ENCODE measurements at places on chromosomes 2 and 18.

GRCh38 chr2:63023444-63023843 is 27.2 kb upstream of the OTX1 start:
- no peak for DNase-seq

- no peak for DNase-seq
These were observed 83.1 kb downstream of the KCTD18 start for GRCh38 chr2:200426754-200427153.

DNA sequence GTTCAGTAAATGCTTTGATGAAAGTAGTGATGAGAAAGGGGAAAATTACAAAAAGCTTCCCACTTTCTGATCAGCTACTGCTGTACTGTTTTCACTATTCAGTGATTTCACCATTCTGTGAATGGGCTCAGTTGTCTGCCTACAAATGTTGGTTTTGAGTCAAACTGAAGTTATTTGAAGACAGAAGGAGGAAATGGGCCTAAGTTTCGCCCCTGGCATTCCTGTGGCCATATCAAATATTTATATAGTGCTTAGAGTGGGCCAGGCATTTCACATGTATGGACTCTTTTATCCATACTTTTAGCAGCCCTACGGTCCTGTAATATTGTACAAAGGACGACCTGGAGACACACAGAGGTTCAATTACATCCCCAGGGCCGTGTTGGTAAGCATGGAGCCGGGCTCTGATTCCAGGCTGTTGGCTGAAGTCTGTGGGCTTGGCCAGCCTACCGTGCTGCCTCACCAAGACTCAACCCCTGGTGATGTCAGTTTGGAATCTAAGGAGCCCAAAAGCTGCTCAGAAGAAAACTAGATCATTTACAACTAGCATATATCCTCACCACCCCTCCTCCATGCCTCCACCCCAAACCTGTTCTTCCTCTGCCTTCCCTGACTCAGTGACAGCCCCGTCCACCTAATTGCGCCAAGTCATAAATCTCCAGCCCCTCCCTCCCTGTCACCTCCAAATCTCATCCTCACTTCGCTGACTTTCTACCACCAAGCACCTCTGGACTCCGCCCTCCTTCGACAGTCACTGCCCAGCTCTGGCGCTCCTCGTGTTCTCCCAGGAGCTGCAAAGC is 10.1 kb upstream of the GRHL1 start:
- no peak for DNase-seq

GRCh38 chr18:3114026-3114425 is 101.1 kb upstream of the LPIN2 start:
- no peak for DNase-seq

DNA sequence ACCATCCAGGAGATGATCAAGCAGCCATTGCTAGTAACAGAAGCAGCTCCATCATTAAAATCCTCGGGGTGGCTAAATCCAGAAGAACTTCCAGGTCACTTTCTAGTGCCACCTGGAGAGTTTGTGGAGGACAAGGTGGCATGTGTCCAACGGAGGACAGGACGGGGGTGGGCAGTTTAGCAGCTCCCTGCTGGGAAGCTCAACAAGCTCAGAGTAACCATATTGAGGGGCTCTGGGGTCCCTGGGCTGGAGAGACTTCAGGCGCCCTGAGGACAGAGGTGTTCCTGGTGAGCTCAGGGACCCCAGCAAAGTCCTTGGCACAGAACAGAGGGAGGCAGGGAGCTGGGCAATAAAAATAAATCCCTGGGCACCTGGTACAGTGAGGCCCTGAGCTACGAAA is 140.0 kb upstream of the FHL2 start:
- DNase-seq: no peak

GRCh38 chr2:224861266-224861665 is 145.1 kb upstream of the CCDC195 start:
- DNase-seq: no peak

DNA sequence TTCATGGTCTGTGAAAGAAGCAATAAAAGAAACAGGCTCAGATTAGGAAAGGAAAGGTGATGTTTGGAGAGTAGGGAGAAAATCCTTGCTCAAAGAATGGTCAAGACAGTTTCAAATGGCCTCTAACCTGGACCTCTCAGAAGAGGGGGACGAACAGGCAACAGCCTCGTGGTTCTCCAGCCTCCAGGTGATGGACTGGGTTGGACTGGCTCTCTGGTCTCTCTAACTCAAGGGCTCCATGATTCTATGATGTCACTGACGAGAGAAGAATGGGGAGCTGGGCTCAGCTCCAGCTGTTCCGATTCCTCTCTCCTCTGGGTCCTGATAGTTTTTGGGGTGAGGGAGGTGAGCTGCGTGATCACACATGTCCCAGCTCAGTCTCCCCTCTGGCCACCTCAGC is at the start of gene C2orf74:
TSS of gene C2orf74 (plus strand) at position 301 of the 400 bp plus-strand sequence. CDS start 327 bp downstream, outside the sequence.
- no peak for DNase-seq

DNA sequence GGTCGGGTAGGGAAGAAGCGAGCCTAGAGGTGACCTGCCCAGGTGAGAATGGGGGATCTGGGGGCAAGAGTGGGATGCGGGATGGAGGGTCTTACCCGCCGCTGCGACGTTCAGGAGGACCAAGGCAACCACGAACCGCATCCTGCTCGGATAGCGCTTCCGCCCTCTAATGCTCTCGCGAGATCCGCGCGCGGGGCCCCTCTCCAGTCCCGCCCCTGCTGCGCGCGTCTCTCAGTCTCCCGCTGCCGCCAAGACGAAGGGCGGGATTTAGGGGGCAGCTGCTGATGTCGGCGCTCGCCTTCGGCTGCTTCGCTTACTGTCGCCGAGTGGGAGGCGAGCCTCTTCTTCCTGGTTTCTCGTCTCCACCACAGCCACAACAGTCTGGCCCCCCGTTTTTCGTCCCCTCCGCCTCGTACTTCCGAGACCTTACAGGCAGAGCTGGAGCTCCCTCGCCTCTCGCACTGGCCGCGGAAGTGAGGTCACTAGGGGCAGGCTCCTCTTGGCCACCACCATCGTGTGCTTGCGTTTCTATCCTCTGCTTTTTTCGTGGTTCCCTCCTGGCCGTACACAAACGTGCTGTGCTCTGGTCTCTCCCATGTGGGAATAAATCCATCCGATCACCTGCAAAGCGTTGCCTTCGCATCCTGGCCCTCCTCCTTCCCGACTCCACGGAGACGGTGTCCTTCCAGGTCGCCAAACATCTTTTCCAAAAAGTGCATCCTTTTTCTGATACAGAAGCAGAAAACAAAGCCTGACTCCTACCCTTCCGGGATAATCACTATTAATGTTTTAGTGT is at the start of gene TGOLN2:
TSS of gene TGOLN2 (minus strand) at position 168 of the 796 bp plus-strand sequence. CDS start at position 141, 27 bp downstream.
- DNase-seq: peak; percentile 93

GRCh38 chr2:237294460-237294859 is 119.5 kb downstream of the COL6A3 start:
- DNase-seq: no peak

DNA sequence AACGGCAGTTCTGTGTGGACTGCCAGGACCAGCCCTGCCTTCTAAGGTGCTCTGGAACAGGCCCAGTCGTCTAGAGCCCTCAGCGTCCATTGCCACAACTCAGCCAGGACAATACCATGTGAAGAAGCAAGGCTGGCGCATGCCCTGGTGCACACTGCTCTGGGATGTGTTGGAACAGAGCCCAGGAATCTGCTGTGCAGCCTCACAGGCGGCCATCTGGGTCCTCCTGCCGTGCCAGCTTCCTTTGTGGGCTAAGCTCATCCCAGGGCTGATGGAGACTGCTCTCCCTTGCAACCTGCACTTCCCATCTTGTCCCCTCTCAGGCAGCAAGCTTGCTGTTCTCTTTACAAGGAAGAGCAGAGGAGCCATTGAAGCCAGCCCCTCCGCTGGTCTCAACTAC is 246.4 kb upstream of the PXDN start:
- DNase-seq: no peak

DNA sequence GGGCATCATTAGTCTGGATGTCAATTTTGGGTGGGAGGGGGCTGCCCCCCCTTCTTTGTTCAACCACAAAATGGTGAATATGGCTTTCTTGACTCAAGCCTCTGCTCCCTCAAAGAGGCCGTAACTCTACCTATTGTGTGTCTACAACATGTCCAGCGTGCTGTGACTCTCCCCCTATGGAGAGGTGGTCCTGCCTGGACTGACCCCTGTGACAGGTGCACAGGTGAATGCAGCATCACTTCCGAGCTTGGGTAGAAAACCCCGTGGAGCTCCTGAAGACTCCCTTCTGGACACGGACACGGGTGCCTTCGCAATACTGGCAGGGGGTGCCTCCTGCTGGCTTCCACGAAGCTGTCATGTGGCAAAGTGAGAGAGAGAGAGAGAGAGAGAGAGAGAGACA is 397.8 kb downstream of the GALR1 start:
- no peak for DNase-seq
